Immature natural killer cell (primary cell): ENCODE measurements at places on chromosomes 5 and 9. TPM values are rescaled to one million over a fixed set of nuclear protein-coding genes. Genes with fewer than 3 reads are reported as not detected.

MLANA gene
- 0.27 TPM for polyA plus RNA-seq

ANGPTL2 gene
- not detected for polyA plus RNA-seq

NOL6 gene
- 18.8 TPM for polyA plus RNA-seq

DNA sequence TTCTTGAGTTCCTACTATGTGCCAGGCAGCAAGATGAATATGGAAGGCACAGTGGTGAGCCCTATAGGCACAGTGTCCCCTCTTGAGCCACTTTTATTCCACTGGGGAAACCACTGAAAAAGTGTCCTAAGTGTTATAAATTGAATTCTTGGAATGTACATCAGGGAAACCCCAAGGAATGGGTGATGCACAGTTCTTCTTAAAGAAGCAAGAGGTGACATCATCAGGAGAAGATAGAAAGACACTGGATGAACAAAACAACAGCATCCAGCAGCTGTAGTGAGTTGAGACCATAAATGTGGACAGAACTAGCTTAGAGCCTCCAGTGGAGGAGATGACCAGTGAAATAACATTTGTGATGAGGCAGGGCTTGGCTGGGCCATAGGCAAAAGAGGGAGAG, 199.2 kb upstream of the ANKRD55 start:
- H3K27me3 ChIP-seq: peaks cover 3% of the 10 kb centered on the region
- no peak overlapping the region for H3K4me3 ChIP-seq
- H3K36me3 ChIP-seq: no peaks in the 10 kb centered on the region
- H3K27ac ChIP-seq: no peak overlapping the region
- no peak for DNase-seq
- H3K4me1 ChIP-seq: no peaks in the 10 kb centered on the region

- no peak overlapping the region for H3K4me3 ChIP-seq
- H3K27ac ChIP-seq: no peak overlapping the region
- H3K4me1 ChIP-seq: peaks cover 9% of the 10 kb centered on the region
- H3K27me3 ChIP-seq: peaks cover 4% of the 10 kb centered on the region
- DNase-seq: no peak
Measured at GRCh38 chr5:61281686-61282085, 50.4 kb upstream of the ZSWIM6 start.

- no peak for DNase-seq
- H3K27me3 ChIP-seq: no peaks in the 10 kb centered on the region
- H3K4me1 ChIP-seq: no peaks in the 10 kb centered on the region
- H3K36me3 ChIP-seq: peaks cover 15% of the 10 kb centered on the region
Measured at GRCh38 chr5:103098993-103099392, 20.9 kb downstream of the GIN1 start.

- H3K27ac ChIP-seq: no peak overlapping the region
- H3K4me3 ChIP-seq: no peak overlapping the region
- peaks cover 43% of the 10 kb centered on the region for H3K36me3 ChIP-seq
- H3K4me1 ChIP-seq: peaks cover 22% of the 10 kb centered on the region
- H3K27me3 ChIP-seq: peaks cover 1% of the 10 kb centered on the region
- DNase-seq: no peak
Measured at GRCh38 chr9:36222449-36222848, 31.7 kb downstream of the CLTA start.

DNA sequence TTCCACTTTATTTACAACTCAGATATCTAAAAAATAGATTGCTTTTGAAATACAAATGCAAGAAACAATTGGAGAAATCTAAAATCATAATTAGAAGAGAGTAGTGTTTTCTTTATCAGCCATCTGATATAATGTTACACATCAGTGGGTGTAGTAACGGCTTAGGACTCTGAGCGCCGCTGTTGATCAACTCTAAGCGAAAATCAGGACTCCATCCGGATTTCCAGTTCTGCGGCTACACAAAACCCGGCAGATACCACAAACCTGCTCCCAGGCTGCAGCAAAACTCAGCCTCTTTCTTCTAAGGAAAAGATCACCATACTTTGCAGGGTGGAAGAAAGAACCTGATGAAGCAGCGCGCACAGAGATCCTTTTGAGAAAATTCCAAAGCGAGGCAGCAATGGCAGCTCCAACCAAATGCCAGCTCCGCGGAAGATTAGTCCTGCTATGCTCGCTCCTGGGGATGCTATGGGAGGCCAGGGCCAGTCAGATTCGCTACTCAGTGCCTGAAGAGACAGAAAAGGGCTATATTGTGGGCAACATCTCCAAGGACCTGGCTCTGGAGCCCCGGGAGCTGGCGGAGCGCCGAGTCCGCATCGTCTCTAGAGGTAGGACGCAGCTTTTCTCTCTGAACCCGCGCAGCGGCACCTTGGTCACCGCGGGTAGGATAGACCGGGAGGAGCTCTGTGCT, at the start of gene PCDHGA9:
PCDHGA9 (plus strand) TSS at position 226 of the 691 bp plus-strand sequence; CDS start at position 401, 175 bp downstream.
- DNase-seq: no peak
- H3K4me1 ChIP-seq: peaks cover 7% of the 10 kb centered on the region
- H3K27me3 ChIP-seq: peaks cover 41% of the 10 kb centered on the region
- H3K4me3 ChIP-seq: peak within 1 kb of the TSS; percentile 68
- H3K36me3 ChIP-seq: peaks cover 10% of the 10 kb centered on the region

- H3K4me1 ChIP-seq: peaks cover 9% of the 10 kb centered on the region
- DNase-seq: no peak
- no peak overlapping the region for H3K27ac ChIP-seq
- no peak overlapping the region for H3K4me3 ChIP-seq
- H3K27me3 ChIP-seq: no peaks in the 10 kb centered on the region
- peaks cover 9% of the 10 kb centered on the region for H3K36me3 ChIP-seq
Measured at GRCh38 chr5:108145351-108145750, 236.5 kb downstream of the FBXL17 start.

- H3K36me3 ChIP-seq: peaks cover 8% of the 10 kb centered on the region
- H3K27ac ChIP-seq: peak overlapping the region; percentile 38
- H3K27me3 ChIP-seq: peaks cover 6% of the 10 kb centered on the region
- peaks cover 28% of the 10 kb centered on the region for H3K4me1 ChIP-seq
Measured at GRCh38 chr9:86721843-86722705, 225.2 kb downstream of the GAS1 start.
